ENCODE measurements at places on chromosomes 2 and 18. TPM values are rescaled to one million over a fixed set of nuclear protein-coding genes. Genes with fewer than 3 reads are reported as not detected.

- no peaks in the 10 kb centered on the region for H3K36me3 ChIP-seq
- no peak overlapping the region for H3K27ac ChIP-seq
- no peak for DNase-seq
- H3K27me3 ChIP-seq: no peaks in the 10 kb centered on the region
- no peaks in the 10 kb centered on the region for H3K4me1 ChIP-seq
- H3K4me3 ChIP-seq: peak overlapping the region; percentile 3
These were observed 2.0 kb downstream of the CSRNP3 start for GRCh38 chr2:165471349-165471950.

GRCh38 chr2:142580691-142581090, 296.8 kb upstream of the KYNU start:
- no peaks in the 10 kb centered on the region for H3K4me1 ChIP-seq
- no peak overlapping the region for H3K27ac ChIP-seq
- no peaks in the 10 kb centered on the region for H3K36me3 ChIP-seq
- DNase-seq: no peak
- H3K27me3 ChIP-seq: no peaks in the 10 kb centered on the region

GRCh38 chr2:14634489-14635390, 2.2 kb downstream of the LRATD1 start:
- no peaks in the 10 kb centered on the region for H3K36me3 ChIP-seq
- H3K4me1 ChIP-seq: no peaks in the 10 kb centered on the region
- peak overlapping the region; percentile 70 for H3K4me3 ChIP-seq
- DNase-seq: peak; percentile 88
- peak overlapping the region; percentile 85 for H3K27ac ChIP-seq

Gene GCKR
- not detected for total RNA-seq

Gene CREG2
- under 0.01 TPM for total RNA-seq

DNA sequence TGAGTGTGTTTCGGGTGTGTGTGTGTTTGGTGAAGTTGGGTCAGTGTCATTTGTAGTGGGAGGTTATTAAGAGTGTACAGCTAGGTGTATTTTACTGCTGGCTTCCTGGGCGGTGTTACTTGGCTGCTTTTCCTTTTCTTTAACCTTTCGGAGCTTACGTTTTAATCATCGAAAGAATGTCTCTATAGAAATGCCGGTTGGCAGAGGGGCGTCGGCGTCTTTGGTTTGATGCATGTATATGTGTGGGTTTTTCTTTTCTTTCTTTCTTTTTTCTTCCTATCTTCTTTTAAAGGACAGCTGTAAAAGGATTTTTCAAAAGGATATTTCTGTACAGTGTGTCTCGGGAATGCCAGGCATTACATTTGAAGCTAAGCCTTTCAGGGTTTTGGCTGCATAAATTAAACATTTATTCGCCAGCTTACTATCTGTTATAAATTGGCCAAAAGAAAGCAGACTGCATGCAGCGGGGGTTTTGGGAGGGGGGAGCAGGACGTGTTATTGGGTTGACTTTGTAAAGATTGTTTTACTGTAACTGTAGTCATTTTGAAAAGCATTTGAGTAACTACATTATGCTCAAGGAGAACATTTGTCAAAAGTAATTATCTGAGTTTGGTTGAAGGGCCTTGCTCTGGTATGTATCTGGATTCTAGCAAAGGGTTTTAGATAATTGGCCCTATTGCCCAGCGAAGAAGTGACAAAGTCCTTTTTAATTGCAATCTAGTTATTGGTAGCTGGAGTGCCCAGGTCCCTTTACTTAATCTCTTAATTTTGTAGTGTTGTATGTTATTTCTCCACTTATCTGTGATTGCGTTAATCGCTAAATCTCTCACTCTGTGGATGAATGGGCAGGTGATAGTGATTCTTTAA, 1.6 kb downstream of the ASXL3 start:
- peak overlapping the region; percentile 88 for H3K4me3 ChIP-seq
- peaks cover 15% of the 10 kb centered on the region for H3K27me3 ChIP-seq
- no peaks in the 10 kb centered on the region for H3K36me3 ChIP-seq
- no peak for DNase-seq

Data from breast epithelium (tissue), 4 donors.